ENCODE measurements at places on chromosomes 11 and 22. TPM values are rescaled to one million over a fixed set of nuclear protein-coding genes. Genes with fewer than 3 reads are reported as not detected.
A peak's percentile ranks its signal among the peaks of the same experiment; 100 is the strongest.

Gene SHANK2
- not detected for total RNA-seq

Gene CASP1
- 66.7 TPM for total RNA-seq

DNA sequence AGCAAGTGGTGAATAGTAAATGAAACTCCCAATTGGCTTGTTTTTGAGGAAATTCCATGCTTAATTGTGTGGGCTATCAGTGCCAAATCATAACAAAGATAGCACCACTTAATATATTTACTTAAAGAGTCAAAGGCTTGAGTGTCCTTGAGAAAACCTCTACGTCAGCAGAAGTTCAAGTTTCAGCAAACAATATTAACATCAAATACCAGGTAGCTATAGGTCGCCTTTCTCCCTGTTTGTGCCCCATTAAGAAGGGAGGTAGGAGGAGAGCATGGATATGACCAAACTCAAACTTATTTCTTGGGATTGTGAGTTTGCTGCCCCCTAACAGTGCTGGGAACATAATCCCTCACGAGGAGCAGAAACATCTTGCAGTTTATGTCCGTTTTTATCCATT lies 105.6 kb upstream of the SYN3 start:
- no peak overlapping the region for H3K4me3 ChIP-seq
- H3K4me1 ChIP-seq, result no peaks in the 10 kb centered on the region
- H3K27me3 ChIP-seq, result peaks cover 13% of the 10 kb centered on the region
- no peaks in the 10 kb centered on the region for H3K36me3 ChIP-seq

DNA sequence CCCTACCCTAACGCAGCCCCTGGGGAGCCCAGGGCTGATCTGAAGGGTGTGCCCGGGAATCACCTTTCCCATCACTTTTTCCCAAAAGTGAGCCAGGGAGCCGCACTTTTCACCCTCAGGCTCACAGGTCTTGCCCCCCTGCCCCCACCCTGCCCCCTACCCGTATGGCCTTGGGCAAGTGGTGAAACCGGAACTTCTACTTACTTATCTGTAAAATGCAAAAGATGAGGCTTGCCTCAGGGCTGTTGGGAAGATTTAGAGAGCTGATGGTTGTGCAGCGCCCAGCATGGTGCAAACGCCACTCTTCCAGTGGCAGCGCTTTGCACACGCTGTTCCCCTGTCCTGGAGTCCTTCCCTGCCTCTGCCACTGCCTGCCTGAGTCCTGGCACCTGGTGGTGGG lies 8.0 kb downstream of the SYT12 start:
- no peak for DNase-seq
- H3K4me1 ChIP-seq, result no peaks in the 10 kb centered on the region
- no peak overlapping the region for H3K27ac ChIP-seq
- H3K36me3 ChIP-seq, result no peaks in the 10 kb centered on the region

DNA sequence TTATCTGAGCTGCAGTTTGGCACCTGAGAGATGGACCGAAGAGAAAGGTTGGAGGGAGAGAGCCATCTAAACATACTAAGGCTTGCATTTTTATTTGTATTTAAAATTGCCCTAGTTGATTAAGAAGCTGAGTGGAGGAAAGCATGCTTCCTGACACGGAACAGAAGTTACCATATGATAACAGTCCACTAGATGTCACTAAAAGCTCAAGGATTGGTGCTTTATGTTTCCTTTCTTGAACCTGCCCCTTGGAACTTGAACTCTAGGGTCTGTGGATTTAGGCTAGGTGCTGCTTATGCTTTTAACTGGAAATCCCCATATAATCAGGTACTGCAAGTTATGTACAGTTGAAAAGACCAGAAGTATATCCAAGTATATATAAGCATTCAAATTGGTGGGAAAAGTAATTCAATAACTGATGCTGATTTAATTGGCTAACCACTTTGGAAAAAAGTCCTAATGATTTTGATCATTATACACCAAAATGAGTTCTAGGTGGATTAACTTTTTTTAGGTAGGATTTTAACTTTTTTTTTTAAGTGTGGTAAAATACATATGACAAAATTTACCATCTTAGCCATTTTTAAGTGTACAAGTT lies 9.5 kb downstream of the RBMXL2 start:
- DNase-seq, result no peak
- peaks cover 48% of the 10 kb centered on the region for H3K27me3 ChIP-seq
- no peak overlapping the region for H3K27ac ChIP-seq
- H3K4me3 ChIP-seq, result no peak overlapping the region
- no peaks in the 10 kb centered on the region for H3K36me3 ChIP-seq

Gene F2
- not detected for total RNA-seq

Gene RNF214
- 20.1 TPM for total RNA-seq

Gene HEPN1
- not detected for total RNA-seq

DNA sequence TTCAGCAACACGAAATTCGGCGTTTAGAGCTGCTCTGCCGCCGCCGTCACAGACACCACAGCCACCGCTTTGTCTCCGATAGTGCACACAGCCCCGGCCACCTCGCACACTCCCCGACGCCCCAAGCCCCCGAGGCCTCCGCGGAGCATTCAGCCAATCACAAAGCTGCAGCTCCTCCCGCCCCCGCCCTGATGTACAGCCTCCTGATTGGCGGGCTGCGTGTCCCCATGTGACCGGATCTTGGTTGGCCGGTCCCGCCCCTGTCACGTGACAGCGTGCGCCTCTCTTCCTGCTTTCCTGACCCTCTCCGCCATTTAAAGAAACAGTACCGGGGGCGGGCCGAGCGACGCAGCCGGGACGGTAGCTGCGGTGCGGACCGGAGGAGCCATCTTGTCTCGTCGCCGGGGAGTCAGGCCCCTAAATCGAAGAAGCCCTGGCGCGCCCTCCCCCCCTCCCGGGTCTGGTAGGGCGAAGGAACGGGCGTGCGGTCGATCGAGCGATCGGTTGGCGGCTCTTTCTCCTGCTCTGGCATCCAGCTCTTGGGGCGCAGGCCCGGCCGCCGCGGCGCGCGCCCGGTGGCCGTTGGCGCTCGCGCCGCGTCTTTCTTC lies at the start of gene TUG1:
Gene TUG1, plus strand, starts transcription at position 342 of the 608 bp plus-strand sequence.
- peak within 1 kb of the TSS; percentile 85 for H3K27ac ChIP-seq
- no peaks in the 10 kb centered on the region for H3K27me3 ChIP-seq
- H3K36me3 ChIP-seq, result peaks cover 8% of the 10 kb centered on the region
- peak; percentile 92 for DNase-seq
- H3K4me1 ChIP-seq, result peaks cover 25% of the 10 kb centered on the region

GRCh38 chr11:24781288-24781687 lies 284.4 kb downstream of the LUZP2 start:
- H3K4me1 ChIP-seq, result no peaks in the 10 kb centered on the region
- DNase-seq, result no peak
- H3K36me3 ChIP-seq, result no peaks in the 10 kb centered on the region
- no peak overlapping the region for H3K4me3 ChIP-seq

DNA sequence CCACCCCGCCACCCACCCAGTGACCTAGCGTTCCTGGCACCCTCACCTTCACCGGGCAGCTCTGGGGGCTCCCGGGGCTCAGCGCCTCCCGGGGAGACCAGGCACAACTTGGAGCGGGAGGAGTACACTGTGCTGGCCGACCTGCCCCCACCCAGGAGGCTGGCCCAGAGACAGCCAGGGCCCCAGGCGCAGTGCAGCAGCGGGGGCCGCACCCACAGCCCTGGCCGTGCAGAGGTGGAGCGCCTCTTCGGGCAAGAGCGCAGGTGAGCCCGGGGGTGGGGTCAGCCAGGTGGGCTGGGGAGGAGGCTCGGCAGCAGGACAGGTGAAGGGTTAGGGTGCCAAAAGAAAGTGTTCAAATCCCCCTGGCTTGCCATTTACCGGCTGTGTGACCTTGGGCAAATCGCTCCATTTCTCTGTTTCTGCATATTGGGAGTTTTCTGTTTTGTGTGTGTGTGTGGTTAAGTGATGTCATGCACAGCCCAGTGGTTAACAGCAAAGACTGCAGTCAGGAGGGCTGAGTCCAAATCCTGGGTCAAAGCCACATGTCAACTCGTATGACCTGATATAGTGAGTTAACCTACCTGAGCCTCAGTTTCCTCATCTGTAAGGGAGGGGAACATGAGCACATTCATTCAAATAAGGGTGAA lies 29.5 kb downstream of the TRIOBP start:
- peaks cover 8% of the 10 kb centered on the region for H3K36me3 ChIP-seq
- no peak overlapping the region for H3K27ac ChIP-seq
- no peak overlapping the region for H3K4me3 ChIP-seq

Gene RIMBP3C
- total RNA-seq, result 0.34 TPM

Gene TPBGL
- total RNA-seq, result 0.60 TPM

DNA sequence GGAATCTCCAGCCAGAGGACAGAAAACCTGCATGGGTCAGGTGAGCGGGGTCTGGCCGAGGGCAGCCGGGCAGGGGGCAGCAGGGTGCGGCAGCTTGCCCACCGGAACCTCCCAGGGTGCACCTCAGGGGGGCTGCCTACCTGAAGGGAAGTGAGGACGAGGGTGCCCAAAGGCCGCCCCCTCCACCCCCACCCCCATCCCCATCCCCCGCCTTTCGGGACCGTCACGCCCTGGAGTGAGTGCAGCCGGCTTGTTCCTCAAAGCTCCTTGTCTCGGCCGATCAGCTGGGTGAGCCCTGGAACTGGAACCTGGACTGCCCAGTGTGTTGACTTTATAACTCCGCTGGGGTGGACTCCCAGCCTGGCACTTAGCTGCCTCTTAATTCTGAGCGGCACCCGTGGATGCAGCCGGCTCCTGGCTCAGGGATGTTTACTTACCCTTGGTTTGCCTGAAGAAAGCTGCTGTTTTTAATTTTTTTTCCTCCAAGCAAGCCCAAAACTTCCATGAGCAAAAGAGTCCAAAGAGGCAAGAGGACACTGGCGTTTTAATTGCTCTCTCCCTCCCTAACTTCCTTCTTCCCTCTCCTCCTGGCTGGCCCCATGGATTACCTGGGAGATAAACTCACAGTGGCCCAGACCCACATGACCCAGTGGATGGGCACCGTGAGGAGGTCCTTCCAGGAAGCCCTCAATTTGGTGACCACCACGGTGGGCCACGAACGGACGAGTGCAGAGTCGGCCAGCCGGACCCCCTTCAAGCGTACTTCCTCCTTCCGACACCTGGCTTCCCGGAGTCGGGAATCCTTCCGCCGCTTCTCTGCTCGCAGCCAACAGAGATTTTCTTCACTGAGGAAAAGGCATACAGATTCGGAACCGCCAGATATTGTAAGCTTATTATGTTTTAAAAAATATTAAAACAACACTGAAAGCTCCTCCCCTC lies 87.8 kb upstream of the CRYBB3 start:
- peak overlapping the region; percentile 82 for H3K27ac ChIP-seq
- peaks cover 9% of the 10 kb centered on the region for H3K4me1 ChIP-seq
- DNase-seq, result no peak
- no peaks in the 10 kb centered on the region for H3K27me3 ChIP-seq
- no peaks in the 10 kb centered on the region for H3K36me3 ChIP-seq
- H3K4me3 ChIP-seq, result peak overlapping the region; percentile 90

Gene CCDC73
- not detected for total RNA-seq

Gene AQP11
- 0.16 TPM for total RNA-seq

DNA sequence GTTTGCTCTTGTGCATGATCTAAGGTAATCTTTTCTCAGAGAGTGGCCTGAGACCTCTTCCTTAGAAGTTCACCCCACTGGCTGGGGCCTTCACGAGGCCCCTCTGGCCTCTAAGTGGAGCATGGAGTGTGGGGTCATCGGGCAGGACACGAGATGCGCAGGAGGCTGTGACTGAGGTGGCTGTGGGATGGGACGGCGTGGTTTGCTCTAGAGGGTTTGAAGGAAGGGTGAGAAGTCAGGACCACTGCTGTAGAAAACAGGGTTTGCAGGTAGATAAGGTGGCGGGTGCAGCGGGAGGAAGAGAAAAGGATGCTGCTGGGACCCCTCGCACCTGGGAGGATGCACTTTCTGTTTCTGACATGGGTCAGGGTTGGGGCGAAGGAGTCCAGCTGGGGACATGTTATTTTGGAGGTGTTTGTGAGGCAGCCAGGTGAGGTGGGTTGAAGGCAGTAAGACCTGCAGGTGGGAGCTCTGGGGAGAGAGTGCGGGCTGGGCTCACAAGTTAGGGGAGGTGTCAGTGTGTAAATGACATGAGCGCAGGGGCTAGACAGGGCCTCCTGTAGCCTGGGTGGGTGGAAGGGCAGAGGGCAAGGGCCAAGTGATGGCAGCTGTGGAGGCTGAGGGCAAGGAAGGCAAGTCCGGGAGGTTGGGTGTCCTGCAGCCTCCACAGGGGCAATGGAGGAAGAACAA lies 62.5 kb downstream of the KCNQ1 start:
- peaks cover 29% of the 10 kb centered on the region for H3K4me1 ChIP-seq
- H3K27ac ChIP-seq, result no peak overlapping the region
- no peak for DNase-seq
- no peak overlapping the region for H3K4me3 ChIP-seq

DNA sequence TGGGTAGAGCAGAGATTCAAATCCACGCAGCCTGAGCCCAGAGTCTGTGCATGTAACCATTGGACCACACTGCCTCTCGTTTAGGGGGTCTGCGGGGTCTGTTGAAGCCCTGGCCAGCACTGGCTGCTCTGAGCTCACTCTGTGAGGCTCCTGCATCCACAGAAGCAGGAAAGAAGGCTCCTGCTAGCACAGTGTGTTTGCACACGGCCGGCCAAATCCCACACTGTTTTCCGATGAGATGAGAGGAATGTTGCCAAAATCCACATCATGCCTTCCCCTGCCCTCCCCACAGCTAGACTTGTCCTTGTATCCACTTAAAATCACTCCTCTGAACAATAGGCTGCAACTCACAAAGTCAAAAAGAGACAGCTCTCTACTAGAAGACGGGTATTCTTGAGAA lies 10.6 kb upstream of the SLC22A12 start:
- peaks cover 20% of the 10 kb centered on the region for H3K27me3 ChIP-seq
- DNase-seq, result no peak
- no peaks in the 10 kb centered on the region for H3K4me1 ChIP-seq
- H3K36me3 ChIP-seq, result peaks cover 3% of the 10 kb centered on the region
- no peak overlapping the region for H3K4me3 ChIP-seq
- H3K27ac ChIP-seq, result no peak overlapping the region

Gene TPCN2
- total RNA-seq, result 16.4 TPM

DNA sequence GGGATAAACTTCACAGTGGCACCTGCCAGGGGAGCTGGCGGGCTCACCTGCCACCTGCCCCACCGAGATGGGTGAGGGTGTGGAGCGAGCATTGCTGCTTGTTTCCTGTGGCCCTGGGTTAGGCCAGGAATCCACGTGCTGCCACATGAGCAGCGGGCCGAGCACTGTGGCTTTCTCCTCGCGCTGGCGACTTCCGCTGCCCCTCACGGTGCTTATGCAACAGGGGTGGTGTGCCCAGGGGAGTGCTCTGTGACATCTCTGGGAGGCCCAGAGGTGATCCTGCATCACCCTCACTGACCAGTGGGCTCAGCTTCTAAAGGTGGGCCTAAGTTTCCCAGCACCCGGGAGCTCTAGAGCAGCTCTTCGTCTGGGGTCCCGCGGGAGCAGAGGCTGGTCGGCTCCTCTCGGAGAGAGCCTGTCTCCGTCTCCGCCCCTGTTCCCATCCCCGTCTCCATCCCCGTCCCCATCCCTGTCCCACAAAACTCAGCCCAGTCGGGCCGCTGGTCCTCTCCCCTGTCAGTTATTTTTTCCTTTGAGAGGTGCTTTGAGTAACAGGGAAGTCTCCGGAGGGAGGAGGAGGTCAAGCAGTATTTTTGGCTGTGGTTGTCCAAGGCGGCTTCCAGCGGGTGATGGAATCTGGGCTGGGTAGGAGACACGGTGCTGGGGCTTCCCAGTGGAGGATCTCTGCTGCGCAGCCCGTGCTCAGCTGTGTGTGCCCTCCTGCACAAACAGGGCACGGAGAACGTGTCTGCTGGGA lies 42.5 kb downstream of the AP2A2 start:
- H3K27me3 ChIP-seq, result no peaks in the 10 kb centered on the region
- H3K27ac ChIP-seq, result no peak overlapping the region
- H3K36me3 ChIP-seq, result peaks cover 8% of the 10 kb centered on the region
- no peak for DNase-seq

- peaks cover 5% of the 10 kb centered on the region for H3K4me1 ChIP-seq
- no peak for DNase-seq
- no peak overlapping the region for H3K4me3 ChIP-seq
- peak overlapping the region; percentile 74 for H3K27ac ChIP-seq
- no peaks in the 10 kb centered on the region for H3K27me3 ChIP-seq
These were observed 117.7 kb upstream of the SORL1-AS1 start for GRCh38 chr11:121570453-121570852.
